Fibroblast of lung (primary cell): ENCODE measurements at places on chromosomes 3 and 15. TPM values are rescaled to one million over a fixed set of nuclear protein-coding genes. Genes with fewer than 3 reads are reported as not detected.

MRPS25 gene
- polyA plus RNA-seq, result 17.4 and 23.2 TPM in 2 replicates

SPESP1 gene
- 6.4 and 8.5 TPM in 2 replicates for polyA plus RNA-seq

DNA sequence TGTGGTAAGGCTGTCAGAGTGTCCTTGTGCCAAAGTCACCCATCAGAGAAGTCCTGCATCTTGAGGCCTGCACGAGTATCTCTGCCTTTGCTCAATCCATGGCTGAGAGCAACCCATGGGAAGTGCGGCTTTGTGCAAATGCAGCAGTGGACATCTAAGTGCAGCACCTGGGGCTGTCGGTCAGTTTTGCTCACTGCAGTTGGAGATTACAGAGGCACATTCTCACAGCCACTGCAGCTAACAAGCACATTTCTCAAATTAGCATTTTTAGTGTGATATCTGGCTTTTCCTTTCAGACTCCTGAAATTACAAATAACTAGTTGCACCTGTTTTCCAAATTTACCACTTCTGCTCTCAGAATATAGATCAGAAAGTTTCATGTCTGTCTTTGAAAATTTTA lies 81.5 kb upstream of the DAZL start:
- DNase-seq, result no peak

GRCh38 chr15:75235051-75235673 lies 23.0 kb upstream of the GOLGA6C start:
- DNase-seq, result no peak

LRTM1 gene
- polyA plus RNA-seq, result 0.43 TPM in 1 of 2 replicates, not detected in the other

DNA sequence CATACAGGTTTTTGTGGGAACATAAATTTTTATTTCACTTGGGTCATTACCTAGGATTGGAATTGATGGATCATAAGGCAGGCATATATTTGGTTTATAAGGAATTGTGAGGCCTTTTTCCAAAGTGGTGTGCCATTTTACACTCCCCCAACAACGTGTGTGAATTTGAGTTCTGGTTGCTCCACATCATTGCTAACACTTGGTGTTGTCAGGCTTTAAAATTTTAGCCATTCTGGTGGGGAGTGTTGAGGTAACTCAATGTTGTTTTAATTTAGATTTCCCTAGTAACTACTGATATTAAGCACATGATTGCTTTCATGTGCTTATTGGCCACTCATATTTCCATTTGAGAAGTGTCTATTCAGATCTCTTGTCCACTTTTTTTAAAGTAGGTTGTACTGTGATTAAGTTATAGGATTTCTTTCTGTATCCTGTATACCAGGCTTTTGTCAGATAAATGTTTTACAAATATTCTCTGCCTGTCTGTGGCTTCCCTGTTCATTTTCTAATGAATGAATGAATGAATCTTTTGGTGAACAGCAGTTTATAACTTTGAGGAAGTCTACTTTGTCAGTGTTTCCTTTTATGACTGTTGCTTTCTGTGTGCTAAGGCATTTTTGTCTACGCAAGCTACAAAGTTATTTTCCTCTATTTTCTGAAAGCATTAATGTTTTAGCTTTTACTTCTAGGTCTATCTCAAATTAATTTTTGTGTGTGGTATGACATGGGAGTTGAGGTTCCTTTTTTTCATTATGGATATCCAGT lies 17.9 kb upstream of the NR2C2 start:
- no peak for DNase-seq
